ENCODE measurements at places on chromosomes 13 and 19. TPM values are rescaled to one million over a fixed set of nuclear protein-coding genes. Genes with fewer than 3 reads are reported as not detected.

- no peak for DNase-seq
Measured at GRCh38 chr13:107331359-107331758, 763.4 kb upstream of the ARGLU1 start.

- DNase-seq: peak; percentile 66
Measured at GRCh38 chr19:46513461-46514236, 18.0 kb upstream of the PNMA8B start.

DNA sequence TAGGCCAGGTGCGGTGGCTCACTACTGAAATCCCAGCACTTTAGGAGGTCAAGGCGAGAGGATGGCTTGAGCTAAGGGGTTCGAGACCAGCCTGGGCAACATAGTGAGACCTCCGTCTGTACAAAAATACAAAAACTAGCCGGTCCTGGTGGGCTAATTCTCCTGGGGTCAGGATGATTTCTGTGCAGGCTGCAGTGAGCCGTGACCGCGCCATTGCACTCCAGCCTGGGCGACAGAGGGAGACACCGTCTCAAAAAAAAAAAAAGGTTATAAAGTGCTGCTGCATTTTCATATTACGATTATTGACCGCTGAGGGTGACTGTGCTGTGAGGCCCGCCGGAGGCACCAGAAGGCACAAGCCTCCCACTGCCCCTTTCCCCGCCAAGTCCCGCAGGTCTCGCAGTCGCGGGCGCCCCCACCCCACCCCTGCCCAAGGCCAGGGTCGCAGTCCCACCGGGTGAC, 477 bp upstream of the PLEKHF1 start:
- DNase-seq: no peak

GRCh38 chr19:2227415-2228156, 8.5 kb downstream of the PLEKHJ1 start:
- no peak for DNase-seq

DPP9 gene
- 15.6 TPM for total RNA-seq

Measured in skin of body (tissue), 3 donors.